NCI-H1105 (cell line): ENCODE measurements at places on chromosomes 11 and 22.

- DNase-seq = no peak
Measured at GRCh38 chr11:64871492-64871891, 6.9 kb downstream of the EHD1 start.

DNA sequence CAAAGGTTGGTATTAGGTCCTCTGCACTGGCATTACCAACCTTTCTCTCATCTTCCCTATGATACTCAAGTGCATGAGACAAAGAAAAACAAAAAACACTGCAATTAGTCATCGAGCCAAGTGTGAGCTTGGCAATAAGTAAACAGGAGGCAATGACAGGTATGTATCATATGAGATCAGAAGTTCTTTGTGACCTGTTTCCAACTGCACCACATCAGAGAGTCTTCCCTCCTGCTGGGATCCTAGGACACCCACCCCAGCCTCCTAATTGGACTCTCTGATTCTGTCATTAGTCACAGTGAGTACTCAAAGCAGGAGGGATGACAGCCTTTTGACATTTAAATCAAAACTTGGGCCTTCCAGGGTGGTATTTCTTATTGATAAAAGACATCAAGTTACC is 7.8 kb upstream of the JAML start:
- DNase-seq = no peak

DNA sequence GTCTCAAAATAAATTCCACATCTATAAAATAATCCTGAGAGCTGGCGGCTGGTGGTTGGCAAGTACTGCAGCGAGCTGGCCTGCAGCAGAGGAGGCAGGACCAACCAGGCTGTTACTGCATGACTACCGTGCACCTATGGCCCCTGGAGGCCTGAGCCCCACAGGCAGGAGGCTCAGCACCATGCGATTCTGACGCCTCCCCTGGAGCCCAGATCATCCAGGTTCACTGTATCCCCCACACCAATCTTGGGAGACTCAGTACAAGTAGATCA is 159.5 kb upstream of the NCAM1 start:
- no peak for DNase-seq

DNA sequence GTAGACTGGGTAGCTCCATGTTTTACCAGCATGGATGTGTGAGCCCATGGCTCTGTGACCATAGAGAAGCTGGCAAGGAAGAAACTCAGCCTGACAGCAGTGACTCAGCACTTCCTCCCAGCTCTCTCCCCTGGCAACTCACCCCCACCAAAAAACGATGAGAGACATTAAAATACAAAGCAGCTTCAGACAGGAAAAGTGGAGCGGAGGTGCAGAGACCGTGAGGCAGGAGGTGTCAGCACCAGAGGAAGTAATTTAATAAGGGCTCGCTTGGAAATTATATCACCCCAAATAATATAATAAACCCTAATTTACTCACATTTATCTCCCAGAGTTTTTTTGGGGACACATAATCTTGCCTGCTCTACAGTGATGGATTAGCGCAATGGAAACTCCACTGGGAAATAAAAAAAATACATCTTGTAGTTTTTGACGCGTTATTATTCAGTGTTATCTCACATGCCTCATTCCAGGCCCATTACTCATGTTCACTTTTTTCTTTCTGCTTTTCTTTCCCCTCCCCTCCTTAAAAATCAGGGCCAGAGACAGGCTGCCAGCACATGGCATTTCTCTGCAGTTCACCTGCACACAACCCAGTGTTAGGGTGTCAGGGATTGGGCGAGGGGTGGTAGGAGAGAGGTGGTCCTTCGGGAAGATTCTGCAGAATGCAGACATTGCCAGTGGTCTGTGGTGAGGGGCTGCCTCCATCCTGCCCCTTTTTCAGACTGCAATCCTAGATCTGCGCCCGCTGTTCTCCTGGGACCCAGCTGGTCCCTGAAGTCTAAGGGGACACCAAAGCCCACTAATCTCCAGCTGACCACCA is 170.8 kb downstream of the BUD13 start:
- DNase-seq = no peak

DNA sequence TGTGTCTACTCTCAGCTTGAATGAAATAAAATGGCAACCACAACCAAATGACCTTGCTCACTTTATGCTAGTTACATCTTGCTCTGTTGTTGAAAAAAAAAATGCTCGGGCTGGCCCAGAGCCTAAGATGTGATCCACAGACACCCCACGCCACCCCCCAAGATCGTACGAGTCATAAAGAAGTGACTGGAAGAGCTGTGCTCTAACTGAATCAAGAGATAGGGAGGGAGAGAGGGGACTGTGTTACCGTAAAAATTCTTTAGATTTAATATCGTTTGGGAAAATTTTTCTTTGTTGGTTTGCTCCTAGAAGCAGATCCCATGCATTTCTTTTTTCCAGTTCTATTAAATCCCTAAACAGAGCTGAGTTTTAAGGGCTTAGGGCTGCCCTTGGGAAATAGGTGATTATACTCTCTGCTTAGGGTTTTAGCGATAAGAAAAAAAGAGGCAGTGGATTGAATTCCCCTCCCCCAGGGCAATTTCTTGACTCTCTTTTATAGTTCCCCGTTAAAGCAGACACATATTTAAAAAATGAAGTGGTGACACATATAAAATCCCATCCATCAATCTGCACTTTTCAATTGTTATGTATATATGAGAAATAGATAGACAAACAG is 14.5 kb downstream of the MAML2 start:
- DNase-seq = no peak

DNA sequence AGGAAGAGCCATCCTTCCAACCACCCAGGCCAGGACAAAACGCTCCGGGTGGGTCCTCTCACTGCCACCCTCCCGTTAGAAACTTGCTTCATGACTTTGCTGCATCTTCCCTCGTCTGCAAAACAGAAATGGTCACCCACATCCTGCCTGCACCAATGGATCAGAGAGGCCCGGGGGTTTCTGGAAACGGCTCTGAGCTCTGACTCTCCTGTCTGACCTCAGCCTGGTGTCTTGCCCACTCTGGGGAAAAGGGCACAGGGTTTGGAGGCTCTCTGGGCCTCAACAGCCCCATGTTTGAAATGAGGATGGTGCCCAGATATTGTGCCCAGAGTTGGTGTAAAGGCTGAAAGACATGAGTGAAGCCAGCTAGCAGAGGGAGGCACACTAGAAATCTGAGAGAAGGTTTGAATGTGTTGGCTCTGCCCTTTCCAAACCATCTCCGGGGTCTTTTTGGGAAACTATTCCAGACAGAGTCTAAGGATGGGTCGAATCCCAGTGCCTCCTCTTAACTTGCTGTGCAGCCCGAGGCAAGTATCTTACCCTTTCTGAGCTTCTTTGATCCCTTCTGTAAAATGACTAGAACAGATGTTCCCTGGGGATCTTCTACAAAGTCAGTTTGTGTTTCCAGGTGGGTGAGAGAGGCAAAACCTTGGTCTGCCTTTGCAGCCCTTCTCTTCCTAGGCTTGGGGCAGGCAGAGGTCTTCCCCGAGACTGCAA is 2.1 kb downstream of the CRYBB3 start:
- DNase-seq = no peak

DNA sequence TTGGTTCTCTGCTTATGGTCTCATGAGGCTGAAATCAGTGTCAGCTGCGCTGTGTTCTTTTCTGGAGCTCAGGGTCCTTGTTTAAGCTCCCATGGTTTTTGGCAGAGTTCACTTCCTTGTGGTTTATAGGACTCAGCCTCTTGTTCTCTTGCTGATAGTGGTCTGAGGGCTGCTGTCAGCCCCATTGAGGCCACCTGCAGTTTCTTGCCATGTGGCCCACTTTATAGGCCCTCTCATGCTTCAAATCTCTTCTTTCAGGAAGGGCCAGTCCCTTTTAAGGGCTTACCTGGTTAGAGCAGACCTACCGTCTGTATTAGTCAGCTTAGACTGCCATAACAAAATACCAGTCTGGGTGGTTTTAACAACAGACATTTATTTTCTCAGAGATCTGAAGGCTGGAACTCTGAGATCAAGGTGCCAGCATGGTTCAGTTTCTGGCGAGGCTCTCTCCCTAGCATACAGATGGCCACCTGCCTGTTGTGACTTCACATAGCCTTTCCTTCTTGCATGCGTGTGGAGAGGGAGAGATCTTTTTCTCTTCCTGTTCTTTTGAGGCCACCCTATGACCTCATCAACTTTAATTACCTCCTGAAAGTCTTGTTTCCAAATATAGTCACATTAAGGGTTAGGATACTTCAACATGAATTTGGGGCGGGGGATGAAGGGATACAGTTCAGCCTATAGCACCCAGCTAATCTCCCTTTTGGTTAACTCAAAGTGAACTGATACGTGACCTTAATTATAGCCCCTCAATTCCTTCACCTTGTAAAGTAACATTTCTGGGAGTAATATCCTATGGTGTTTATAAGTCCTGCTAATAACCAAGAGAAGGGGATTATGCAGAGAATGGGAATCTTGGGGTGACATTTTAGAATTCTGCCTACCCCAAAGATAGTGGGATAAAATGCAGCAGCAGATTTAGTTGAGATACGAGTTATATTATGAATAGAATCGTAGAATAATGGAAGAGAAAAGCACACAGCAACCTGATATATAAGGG is 131.8 kb downstream of the UVRAG start:
- DNase-seq = no peak

DNA sequence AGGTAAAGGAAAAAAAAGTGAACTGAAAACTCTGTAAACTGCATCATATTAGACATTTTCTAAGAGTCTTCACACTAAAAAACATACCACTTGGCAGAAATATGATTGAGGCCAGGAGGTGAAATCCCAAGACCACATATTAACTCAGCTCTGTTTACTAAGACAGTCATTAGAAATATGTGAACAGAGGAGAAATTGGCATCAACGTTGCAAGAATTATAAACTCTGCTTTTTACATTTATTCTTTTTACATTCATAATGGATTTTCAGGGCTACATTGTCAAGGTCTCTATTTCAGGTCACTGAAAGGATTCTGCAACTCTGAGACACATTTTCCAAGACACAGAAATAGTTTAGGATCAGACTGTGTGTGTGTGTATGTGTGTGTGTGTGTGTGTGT is 1364.0 kb downstream of the LRRC4C start:
- DNase-seq = no peak

DNA sequence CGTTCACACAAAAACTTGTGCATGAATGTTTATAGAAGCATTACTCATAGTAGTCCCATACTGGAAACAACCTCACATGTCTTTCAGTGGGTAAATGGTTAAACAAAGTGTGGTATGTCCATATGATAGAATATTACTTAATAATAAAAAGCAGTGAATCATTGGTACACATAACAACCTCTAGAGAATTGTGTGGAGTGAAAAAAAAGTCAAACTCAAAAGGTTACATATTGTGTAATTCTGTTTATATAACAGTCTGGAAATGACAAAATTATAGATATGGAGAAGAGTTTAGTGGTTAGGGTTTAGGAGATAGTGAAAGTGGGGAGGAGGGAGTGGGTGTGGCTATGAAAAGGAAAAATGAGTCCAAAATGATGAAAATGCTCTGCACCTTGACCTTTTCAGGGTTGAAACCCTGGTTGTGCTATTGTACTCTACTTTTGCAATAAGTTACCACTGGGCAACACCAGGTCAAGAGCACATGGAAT is 243.4 kb upstream of the DDI1 start:
- no peak for DNase-seq

GRCh38 chr22:19003508-19003907 is 67.4 kb upstream of the PRODH start:
- no peak for DNase-seq

DNA sequence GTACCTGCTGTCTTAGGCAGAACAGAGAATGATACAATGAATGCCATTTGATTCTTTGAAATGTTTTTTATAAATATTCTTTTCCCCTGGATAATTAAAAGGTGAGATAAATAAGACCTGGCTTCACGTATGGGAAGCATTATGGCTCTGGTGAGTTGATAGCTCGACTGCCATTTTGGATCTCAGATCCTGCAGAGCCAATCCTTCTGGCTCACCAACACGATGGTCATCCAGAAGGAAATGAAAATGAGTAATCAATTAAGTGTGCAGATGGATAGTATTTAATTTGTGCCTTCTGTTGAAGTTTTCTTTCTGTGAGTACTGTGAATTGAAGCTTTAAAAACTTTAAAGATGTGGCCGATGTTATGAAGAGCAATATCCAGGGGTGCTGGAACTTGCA is 2.7 kb downstream of the TNRC6B start:
- no peak for DNase-seq
